ENCODE measurements at places on chromosomes 4 and X.

- DNase-seq = no peak
Observed at GRCh38 chr4:8050555-8051206, 107.9 kb downstream of the ABLIM2 start.

GRCh38 chr4:138542191-138542776, 300.1 kb upstream of the SLC7A11 start:
- no peak for DNase-seq

DNA sequence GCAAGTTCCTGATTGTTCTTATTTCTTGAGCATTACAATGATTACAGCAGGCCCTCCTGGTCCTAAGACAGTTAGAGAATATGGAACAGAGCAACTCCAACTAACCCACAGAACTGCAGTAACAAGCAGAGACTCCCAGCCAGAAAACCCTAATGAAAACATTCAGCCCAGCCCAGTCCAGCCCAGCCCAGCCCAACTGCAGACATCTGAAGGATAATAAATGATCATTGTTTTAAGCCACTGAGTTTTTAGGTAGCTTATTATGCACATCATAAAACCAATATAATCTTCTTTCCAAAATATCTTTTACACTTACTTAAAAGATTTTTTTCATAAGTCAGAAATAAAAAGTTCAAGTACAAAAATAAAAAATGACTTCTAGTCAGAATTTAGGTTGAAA, 51.3 kb downstream of the SPOCK3 start:
- no peak for DNase-seq

- DNase-seq = no peak
Observed at GRCh38 chr4:72677265-72677664, 108.2 kb upstream of the ADAMTS3 start.

GRCh38 chrX:73876911-73877310, 313.9 kb downstream of the CHIC1 start:
- no peak for DNase-seq

DNA sequence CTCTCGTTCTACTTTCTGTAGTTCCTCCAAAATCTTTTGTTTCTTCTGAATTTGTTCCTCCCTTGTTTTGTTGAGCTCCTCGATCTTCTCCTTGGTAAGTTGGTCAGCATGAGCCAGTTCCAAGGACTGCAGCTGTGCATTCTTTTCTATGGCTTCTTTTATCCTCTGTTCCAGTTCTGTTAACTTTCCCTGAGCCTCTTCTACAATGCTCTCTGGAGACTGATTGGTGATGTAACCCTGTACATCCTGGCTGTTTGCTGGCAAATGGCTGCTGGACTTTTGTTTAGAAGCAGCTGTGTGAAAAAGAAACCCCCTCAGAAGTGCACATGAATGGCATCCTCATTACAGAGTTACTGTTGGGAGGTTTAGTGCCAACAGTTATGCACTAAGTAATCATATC, 70.5 kb upstream of the COX18 start:
- no peak for DNase-seq

DNA sequence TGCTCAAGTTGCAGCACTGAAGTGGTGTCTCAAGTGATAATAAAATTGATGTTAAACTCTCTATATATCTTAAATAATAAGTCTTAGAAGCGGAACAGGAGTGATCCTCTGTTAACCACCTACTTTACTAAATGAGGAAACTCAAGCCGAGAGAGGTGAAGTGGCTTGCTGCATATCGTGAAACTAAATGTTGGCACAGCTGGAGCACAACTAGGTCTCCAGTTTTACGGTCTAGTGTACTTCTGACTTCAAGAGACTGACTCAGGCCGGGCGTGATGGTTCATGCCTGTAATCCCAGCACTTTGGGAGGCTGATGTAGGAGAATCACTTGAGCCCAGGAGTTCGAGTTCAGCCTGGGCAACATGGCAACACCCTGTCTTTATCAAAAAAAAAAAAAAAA, 35.5 kb upstream of the PLS3 start:
- no peak for DNase-seq

- no peak for DNase-seq
Observed at GRCh38 chr4:22695917-22696316, 3.2 kb downstream of the GBA3 start.

DNA sequence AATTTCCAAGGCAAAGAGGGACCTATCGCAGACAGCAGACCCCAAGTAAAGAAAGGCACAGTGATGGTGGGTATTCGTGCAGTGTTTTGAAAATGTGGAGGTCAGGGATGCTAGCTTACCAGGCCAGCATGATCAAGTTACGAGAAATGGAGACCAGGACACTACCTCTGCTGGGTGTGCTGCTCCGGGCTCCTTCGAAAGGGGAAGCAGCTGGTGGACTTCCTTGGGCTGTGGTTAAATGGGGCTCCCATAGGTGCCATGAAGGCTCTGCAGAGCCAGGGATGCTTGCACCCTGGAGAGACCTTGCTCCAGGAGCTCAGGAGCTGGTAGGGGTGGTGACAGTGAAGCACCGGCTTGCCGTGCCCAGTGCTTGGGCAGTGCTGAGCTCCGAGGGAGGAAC, 68.8 kb downstream of the TBL1X start:
- no peak for DNase-seq

GRCh38 chrX:137823257-137823656, 257.3 kb downstream of the ZIC3 start:
- DNase-seq = no peak

DNA sequence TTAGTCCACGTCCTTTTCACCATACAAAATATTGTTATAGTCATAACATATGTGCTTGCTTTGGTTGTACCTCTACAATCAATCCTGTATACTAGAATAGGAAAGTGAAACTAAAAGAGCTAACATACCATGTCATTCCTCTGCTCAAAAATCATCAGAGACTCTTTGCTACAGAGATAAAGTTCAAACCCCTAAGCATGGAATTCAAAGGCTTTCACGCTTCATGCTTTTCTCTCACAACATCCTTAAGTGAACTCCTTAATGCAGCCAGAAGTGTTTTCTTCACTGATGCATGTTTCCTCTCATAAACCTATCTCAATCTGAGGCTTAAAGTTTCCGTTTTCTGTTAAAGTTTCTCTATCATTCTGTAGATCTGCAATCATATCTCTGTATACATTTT, 744.6 kb upstream of the IGFBP7 start:
- no peak for DNase-seq
